Activated CD8-positive, alpha-beta memory T cell treated with anti-CD3 and anti-CD28 coated beads, Interleukin-2, amount 50 U/mL, for 48 hours (primary cell): ENCODE measurements at places on chromosomes 12 and 14.

DNA sequence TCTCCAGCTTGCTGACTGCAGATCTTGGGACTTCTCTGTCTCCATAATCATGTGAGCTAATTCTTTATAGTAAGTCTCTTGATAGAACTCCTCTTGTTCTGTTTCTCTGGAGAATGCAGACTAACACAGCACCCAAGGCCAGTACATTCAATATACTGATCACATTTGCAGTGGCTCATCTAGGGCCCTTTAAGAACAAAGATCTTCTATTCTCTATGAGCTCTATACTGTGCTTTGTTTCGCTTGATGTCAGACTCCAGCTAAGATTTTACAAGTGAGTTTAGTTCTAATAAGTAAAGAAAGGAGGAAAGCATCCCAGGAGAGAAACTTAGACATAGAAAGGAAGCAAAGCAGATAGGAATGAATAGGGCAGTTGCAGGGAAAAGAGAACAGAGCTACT lies 69.3 kb upstream of the TMPO start:
- DNase-seq: no peak

- peak; percentile 58 for DNase-seq
Measured at GRCh38 chr12:10369557-10370415, 20.1 kb downstream of the KLRK1 start.

GRCh38 chr12:85781766-85782165 lies 54.4 kb downstream of the RASSF9 start:
- no peak for DNase-seq

DNA sequence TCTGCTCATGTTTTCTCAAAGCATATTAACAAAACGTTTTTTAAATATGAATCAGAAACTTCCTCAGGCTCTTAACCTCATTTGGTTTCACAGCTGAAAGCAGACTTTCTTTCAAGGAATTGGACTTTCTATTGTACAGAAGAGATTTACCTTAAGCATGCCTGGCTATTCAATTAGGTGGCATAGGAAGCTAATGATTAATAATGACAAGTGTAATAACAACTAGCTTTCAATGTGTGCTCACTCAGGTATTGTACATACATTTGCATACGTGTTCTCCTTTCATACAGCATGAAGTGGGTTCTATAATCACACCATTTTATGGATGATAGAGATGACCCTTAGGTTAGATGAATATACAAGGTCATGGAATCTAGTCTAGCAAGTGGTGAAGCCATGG lies 115.7 kb downstream of the ANO6 start:
- no peak for DNase-seq

DNA sequence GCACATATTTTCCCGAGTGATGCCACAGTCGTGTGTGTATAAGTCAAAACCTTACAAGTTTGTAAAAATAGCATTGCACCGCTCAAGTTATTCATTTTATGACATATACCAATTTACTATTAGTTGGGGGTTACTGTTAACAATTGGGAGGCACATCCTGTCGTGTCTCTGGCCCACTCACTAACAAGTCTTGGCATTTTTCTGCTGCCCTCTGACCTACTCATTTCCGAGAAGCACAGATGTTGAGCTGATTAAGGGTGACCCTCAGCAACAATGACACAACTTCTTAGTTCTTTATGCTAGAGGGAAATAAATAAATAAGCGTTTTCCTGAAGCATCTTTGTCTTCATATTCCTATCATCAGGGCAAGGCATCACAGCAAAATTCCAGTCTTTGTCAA lies 6.8 kb upstream of the ATG14 start:
- no peak for DNase-seq

GRCh38 chr12:53198486-53199110 lies 8.5 kb downstream of the ITGB7 start:
- DNase-seq: no peak

DNA sequence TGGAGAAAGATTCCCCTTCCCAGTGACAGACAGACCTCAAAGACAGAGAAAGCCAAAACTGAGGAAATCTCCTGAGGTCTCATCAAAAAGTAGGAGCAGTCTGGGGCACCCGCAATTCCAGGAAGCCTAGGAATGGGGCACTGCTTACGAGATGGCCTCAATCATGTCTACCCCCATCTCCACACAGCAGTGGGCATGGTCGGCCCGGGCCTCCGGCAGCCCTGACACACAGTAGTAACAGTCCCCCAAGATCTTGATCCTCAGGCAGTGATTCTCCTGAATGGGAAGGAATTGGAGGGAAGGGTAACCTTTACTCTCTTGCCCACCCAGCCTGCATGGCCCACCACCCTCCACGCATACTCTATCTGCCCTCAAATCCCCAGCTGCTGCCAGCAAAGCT lies 11.9 kb downstream of the ADCY6 start:
- no peak for DNase-seq

DNA sequence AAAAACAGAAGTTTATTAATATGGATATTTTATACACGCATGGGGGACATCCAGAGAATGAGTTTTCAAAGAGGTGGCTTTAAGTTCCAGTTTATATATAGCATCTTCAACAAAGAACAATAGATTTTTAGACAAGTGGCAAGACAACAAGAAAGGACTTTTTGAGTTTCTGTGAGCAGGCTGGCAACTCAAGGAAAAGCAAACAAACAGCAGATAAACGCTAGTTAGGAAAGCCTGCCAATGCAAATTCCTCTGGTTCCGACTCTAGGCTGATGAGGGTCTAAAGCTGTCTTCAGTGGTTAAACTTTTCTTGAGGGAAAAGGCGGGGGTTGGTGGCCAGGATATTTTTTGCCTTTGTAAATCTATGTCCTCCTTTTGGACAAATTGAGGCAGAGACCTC lies 78.4 kb upstream of the EEA1 start:
- no peak for DNase-seq

DNA sequence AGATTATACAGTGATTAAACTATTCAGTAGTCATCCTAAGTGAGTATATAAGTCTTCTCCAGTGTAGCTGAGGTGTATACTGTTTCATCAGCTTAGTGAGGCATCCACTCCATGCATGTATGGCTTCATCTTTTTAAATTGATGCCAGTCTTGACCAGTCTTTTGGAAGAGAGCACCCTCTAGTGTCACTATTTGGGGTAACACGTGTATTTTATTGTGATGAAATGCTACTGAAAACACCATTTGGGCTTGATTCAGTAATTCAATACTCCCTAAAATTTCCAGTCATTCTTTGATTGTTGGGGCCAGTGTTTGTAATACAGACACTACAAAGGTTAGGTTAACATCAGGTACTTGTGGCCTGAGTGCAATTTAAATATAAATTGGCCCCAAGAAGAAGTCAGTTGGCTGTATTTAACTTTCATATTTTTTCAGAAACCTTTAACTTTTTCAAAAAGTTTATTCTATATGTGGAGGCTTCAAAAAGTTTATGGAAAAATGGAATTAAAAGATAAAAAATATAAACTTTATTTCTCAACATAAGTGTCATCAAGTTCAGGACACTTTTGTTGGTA lies 35.3 kb downstream of the MIPOL1 start:
- DNase-seq: no peak

DNA sequence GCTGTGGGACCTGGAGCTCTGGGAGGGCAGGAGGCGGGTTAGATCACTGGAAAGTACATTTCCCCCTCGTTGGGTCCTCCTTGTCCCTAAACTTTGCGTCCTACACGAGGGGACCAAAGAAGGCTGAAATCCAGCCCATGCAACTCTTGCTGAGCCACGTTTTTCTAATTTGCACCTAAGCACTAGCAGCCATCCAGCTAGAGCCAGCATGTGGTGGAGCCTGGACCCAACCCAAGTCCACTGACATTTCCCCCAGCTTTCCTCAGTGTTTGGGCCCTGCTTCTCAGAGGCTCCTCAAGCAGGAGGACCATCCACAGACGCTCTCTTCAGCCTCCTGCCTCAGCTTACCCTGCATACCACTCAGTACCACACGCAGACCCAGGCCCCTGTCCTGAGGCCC lies 49.7 kb downstream of the TSPAN11 start:
- DNase-seq: no peak

DNA sequence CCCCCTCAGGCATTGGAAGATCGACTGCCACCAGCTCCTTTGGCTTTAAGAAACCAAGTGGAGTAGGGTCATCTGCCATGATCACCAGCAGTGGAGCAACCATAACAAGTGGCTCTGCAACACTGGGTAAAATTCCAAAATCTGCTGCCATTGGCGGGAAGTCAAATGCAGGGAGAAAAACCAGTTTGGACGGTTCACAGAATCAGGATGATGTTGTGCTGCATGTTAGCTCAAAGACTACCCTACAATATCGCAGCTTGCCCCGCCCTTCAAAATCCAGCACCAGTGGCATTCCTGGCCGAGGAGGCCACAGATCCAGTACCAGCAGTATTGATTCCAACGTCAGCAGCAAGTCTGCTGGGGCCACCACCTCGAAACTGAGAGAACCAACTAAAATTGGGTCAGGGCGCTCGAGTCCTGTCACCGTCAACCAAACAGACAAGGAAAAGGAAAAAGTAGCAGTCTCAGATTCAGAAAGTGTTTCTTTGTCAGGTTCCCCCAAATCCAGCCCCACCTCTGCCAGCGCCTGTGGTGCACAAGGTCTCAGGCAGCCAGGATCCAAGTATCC lies 288.7 kb downstream of the NAV3 start:
- no peak for DNase-seq

DNA sequence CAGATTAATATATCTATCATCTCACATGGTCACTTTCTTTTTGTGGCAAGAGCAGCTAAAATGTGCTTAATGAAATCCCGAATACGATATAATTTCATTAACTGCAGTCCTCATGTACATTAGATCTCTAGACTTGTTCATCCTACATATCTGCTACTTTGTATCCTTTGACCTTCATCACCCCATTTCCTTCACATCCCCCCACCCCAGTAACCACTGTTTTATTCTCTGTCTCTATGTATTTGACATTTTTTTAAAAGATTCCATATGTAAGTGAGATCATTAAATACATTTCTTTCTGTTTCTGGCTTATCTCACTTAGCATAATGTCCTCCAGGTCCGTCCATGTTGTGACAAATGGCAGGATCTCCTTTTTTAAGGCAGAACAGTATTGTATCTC lies 23.0 kb upstream of the ST8SIA1 start:
- DNase-seq: no peak

- DNase-seq: no peak
Measured at GRCh38 chr12:47271800-47272239, 192.1 kb upstream of the AMIGO2 start.

DNA sequence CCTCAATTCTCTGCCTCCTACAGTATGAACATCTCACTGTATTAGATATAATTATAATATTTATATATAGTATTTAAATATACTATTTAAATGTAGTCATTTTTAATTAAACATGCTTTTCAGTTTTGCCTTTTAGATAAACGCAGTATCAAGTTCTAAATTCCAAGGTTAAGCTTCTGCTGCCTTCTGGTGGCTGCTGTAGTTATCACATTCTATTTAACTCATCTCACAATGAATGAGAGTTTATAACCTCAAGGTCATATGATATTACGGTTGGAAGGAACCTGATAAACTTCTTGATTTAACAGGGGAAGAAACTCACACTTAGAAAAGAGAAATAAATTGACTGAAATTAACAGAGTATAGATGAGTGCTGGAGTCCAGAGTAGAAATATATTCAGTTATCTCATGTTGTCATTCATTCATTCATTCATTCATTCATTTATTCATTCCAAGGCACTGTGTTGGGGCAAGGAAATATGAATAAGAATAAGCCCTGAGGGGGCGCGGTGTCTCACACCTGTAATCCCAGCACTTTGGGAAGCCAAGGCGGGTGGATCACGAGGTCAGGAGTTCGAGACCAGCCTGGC lies 31.9 kb downstream of the GUCY2C start:
- no peak for DNase-seq

GRCh38 chr12:105100998-105101397 lies 6.5 kb upstream of the WASHC4 start:
- DNase-seq: no peak

DNA sequence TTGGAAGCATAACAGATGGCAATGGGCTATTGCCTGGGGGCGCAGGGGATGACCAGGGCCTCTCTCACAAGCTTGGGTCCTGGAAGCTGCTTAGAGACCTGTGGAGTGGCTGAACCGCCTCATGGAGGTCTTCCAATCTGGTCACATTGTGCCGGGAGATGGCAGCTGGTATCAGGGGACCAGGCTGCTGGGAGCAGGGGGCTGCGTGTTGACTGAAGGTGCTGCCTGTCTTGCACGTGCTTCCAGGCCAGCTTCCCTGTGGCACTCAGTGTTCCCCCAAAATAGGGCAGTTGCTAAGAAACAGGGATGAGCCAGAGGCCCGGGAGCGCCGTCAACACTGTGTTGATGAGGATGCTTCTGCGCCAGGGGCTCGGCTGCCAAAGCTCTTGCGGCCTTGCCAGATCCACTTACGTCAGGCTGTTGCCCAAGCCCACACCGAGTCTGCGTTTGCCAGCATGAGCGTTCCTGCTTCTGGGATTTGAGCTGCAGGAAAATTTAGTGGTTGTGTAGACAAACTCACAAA lies 39.8 kb downstream of the ELK3 start:
- DNase-seq: no peak
